ENCODE measurements at places on chromosomes 7 and 10.

DNA sequence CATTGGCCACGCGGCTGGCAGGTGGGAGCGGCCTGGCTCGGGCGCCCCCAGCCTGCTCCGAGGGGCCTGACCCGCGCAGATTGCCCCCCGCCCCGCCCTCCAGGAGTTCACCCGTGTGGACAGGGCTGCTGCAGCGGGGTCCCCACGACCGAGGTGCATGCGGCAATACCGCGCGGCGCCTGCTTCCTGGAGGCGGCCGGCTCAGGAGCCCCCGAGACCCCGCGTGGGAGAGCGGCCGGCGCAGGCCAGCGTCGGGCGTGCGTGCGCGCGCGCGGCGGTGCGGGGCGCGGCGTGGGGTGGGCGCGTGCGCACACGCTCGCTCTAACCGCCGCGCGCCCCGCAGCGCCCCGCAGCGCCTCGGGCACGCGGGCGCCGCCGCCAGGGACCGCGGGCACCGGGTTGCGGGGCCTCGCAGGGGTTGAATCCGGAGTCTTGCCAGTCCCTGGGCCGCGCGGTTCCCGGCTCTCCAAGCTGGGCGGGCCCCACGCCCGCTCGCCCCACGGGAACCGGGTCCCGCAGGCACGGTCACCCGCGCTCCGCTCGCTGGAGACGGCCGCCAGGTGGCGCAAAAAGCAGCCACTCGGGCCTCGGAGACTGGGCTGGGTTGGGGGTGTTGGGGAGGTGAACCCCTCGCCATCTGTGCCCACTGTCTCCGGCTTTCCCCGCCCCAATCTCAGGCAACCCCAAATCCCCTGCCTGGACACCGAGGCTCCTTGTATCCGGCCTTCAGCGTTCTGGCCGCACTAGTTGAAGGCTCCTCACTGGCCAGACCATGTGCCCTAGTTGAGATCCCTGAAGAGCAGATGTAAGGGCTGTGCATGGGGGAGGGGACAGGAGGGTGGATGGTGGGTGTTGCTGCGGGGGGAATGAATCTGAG is 1.3 kb upstream of the ACHE start:
- DNase-seq = no peak

- no peak for DNase-seq
Observed at GRCh38 chr7:45975847-45976484, 54.9 kb upstream of the IGFBP3 start.

GRCh38 chr7:156014201-156014600 is 201.9 kb upstream of the SHH start:
- DNase-seq = no peak

DNA sequence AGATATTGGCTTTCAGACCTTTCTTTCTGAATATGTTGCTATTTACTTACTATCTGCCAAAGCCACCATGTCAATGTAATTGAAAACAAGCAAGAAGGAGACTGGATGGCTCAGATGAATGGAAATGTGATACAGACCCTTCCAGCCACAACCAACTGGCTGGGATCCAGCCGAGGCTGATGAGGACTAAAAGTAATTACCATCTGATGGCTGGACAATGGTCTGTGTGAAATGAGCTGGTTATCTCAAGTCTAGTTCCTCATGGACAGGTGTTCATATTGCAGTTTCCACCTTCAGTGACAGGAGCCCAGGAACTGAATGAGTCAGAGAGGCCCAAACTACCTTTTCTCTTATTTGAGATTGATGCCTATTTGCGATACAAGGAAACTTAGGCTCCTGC is 267.5 kb downstream of the GATA3 start:
- no peak for DNase-seq

DNA sequence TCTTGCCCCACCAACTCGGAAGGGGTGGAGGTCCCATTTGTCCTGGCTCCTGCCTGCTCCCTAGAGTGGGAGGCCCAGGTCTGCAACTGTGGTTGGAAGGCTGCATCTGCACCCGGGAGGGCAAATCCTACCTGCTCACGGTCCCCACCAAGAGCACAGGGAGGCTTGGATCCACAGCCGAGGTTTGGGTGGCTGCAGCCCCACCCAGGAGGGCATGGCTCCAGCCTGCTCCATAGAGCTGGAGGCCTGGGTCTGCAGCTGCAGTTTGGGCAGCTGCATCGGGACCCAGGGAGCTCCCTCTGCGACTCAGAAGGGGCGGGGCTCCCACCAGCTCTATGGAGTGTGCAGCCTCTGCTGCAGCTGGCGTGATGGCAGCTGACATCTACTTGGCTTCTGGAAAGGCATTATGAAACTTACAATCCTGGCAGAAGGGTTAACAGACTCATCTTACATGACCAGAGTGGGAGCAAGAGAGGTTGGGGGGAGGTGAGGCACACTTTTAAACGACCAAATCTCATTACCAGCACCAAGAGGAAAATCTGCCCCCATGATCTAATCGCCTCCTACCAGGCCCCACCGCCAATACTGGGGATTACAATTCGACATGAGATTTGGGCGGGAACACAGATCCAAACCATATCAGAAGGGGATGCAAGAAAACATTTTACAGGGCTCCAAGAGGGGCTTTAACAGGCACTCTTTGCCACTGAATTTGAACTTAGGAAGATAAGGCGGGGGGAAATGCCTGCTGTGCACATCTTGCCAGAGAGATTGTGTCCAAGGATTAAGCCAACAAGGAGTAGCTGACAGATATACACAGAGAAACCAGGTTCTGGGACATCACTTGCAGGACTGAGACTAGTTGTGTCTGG is 8.2 kb upstream of the BLVRA start:
- DNase-seq = no peak

DNA sequence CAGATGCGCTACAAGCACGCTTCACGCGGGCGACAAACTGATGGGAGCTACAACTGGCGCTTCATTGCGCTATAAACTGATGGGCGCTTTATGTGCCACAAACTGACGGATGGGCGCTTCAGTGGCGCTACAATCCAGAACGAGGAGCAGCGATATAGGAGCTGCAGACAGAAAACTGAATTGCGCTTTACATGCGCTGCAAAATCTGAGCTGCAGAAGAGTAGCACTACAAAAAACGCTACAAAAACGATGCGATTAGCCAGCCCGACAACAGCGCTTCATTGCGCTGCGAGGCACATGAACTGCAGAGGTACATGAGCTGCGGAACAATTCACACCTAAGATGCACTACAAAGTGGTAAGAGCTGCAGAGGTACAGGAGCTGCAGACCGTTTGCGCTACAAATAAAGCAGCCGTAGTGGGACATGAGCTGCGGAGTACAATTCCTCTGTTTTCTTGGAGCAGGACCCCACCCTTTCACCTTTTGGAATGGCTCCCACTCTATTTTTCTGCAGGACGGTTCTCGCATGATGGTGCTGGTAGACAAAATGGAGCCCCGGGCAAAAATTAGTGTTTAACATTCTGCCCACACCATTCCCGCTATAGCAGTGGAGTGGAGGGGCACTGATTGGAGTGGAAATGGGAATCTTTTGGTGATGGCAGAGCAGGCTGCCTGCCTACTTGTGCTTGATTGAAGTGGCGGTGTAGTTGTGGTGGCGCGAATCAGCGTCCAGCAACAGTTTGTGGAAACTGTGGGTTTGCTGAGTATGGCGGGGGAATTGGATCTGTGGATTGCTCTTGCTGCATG is 1.2 kb upstream of the SGCE start:
- no peak for DNase-seq

DNA sequence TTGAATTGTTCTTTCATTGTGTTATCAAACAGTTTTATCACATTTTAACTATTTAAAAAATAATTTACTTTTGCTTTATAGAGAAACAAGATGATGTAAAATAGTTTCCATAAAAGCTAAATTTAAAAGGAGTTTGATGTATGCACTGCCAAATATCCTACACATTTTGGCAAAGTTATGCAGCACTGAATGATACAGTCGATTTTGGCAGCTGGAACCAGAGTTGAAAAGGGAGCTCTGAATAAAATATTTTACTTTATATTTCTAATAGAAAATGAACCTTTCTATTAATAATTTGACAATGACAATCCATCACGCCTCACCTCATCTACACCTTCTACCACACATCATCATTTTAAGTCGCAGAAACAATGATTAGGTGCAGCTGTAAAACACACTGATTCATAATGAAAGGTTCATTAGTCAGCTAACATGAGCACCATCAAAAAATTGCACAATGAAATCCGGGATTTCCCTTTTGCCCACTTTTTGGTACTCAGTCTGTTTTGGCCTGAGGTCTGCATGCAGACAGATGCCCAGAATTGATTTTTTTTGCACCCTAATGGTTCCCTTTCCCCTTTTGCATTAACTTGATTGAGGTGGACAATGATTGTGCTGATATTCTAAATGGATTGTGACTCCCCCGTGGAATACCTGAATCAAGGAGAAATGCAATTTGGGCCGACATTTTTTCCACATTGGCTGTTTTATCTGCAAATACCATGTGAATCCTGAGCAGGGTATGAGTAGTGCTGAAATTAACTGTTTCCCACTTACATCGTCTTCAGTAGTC is 105.8 kb downstream of the THSD7A start:
- no peak for DNase-seq

- DNase-seq = no peak
Observed at GRCh38 chr7:96899108-96899507, 106.2 kb upstream of the DLX6 start.

- no peak for DNase-seq
Observed at GRCh38 chr10:90998733-90999511, 78.0 kb upstream of the ANKRD1 start.

DNA sequence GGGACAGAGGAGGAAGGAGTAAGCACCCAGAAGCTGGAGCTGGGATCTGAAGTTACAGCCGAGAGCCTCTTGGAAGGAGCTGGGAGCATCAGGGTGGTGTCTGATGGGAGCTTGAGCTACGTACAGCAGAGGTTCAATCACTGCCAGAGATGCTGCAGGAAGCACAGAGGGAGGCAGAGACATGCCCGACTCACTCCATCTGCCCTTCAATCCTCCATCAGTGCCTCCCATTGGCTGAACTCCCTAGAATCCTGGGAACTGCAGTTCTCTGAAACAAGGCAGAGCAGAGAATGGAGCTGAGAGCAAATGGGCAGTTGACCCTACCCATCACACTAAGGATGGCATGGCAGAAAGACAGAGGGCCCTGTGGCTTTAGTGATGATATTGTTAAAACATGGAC is 40.0 kb upstream of the CTBP2 start:
- no peak for DNase-seq

DNA sequence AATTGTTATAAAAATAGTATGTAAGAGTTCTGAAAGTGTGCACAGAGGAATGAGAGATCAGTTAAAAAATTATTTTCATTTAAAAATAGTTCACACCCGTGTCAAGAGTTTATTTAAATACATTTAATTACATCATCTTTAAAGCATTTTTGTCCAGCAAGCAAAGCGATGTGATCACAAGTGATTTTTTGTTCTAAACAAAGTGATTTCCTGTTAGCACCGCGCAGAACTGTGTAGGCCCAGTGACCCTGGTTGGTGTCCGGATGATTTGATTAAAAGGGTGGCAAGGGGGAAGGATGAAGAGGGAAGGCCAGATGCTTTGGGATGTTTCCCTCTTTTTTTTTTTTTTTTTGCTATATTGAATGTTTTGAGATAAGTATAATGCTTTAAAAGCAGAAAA is 227.8 kb upstream of the PITRM1 start:
- DNase-seq = no peak

All from NCI-H2107 (cell line).